ENCODE measurements at places on chromosomes 4 and X. TPM values are rescaled to one million over a fixed set of nuclear protein-coding genes. Genes with fewer than 3 reads are reported as not detected.

WDR19 gene
- total RNA-seq: 32.0 TPM

- no peak for DNase-seq
Measured at GRCh38 chrX:37752936-37753335, 26.9 kb upstream of the CYBB start.

MUC7 gene
- total RNA-seq: not detected

DNA sequence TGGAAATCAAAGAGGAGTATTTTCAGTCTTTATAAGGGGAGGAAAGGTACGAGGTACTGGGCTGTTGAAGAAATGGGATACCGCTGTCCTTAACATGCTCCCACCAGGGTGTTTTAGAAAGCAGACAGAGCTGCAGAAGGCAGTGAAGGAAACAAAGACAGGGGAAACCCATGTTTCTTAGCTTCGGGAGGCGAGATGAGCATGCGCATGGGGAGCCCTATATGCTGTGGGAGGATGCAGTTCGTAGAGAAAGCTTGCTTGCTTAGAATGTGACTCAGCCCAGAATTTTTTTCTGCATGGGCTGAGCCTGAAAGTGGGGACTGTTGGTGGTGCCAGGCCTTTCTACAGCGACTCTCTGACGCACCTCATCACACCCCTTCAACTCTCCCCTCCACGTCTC, 28.8 kb upstream of the SCOC start:
- no peak for DNase-seq

- no peak for DNase-seq
Measured at GRCh38 chrX:134006484-134007161, 21.2 kb upstream of the GPC3 start.
